MG63 (cell line): ENCODE measurements at places on chromosomes 16 and 17.
A peak's percentile ranks its signal among the peaks of the same experiment; 100 is the strongest.

DNA sequence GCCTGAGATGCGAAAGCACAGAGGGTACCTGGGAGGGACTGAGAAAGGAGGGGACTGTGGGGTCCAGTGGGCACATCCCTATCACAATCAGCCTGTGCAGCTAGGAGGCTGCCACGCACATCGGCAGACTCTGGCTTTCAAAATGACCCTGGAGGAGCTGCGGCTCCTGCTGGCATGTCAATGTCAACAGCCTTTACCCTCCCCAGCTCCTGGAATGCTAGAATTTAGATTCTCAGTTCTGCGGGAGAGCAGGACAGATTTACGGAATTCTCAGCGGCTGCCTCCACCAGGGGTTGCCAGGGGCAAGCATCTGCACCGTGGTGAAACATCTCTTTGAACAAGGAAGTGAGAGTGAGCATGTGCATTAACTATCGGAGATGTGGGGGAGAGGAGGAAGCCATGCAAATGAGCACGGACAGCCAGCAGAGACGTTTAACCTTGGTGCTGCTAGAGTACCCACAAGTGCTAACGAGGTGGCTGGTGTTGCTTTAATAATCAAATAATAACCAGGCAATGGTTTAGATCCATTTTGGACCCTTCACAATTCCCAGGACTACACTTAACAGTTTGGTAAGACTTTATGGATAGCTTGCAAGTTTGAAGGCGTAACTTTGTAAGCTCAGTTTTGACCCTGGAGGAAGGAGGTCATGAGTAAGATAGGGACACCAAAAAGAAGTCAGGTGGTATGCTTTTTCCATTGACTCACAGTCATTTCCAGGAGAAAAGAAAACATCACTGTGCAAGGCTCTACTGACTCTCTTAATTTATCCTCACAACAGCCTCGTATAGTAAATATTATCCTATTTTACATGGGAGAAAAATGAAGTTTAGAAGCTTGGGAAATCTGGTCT is 54.1 kb downstream of the XYLT1 start:
- DNase-seq, result no peak

- no peak for DNase-seq
Measured at GRCh38 chr16:47132308-47132707, 11.4 kb downstream of the NETO2 start.

DNA sequence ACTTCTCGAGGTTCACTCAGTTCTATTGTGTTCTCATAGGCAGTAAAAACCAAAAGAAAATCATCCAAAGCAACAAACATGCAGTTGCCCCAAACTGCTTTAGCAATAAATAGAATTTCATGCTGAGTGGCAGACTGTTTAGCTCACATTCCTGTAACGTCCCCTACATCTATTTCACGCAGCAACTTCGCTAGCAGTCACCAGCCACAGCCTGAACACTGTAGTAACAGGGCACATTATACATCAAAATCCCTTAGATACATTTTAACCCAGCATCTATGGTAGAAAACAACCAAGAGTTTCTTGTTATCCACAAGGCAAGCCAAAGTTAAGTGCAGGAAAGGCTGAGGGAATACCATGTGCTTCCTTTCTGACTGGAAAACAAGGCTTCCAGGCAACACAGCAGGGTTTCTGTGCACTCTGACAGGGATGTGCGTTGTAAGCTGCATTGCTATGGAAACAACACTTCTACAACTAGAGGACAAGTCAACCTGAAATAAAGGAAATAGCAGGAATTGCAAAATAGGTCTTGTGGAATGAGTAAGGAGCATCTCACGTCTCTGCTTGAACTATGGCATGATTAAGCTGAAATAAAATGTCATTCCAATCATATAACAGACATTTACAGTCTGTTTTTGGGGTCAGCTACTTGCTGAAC is 55.4 kb downstream of the CFDP1 start:
- peak; percentile 76 for DNase-seq

GRCh38 chr16:13829697-13830299 is 90.2 kb upstream of the ERCC4 start:
- DNase-seq, result no peak

- DNase-seq, result no peak
Measured at GRCh38 chr16:66576296-66576695, 3.0 kb upstream of the CMTM2 start.

DNA sequence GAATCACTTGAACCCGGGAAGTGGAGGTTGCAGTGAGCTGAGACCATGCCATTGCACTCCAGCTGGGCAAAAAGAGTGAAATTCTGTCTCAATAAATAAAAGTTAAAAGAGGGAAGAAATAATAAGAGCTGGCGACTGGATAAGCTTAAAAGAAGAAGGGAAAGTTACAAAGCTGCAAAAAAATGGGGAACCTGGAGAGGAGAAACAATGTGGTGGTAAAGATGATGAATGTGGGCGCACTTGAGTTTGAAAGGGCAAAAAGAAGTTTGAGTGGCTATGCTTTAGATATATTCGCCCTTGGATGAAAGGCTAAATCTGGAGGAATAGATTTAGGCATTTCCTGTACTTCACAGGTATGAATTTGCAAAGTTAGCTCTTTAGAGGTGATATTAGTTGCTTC is 53.0 kb upstream of the YPEL2 start:
- no peak for DNase-seq

GRCh38 chr17:8503807-8504206 is 68.1 kb downstream of the NDEL1 start:
- DNase-seq, result no peak

DNA sequence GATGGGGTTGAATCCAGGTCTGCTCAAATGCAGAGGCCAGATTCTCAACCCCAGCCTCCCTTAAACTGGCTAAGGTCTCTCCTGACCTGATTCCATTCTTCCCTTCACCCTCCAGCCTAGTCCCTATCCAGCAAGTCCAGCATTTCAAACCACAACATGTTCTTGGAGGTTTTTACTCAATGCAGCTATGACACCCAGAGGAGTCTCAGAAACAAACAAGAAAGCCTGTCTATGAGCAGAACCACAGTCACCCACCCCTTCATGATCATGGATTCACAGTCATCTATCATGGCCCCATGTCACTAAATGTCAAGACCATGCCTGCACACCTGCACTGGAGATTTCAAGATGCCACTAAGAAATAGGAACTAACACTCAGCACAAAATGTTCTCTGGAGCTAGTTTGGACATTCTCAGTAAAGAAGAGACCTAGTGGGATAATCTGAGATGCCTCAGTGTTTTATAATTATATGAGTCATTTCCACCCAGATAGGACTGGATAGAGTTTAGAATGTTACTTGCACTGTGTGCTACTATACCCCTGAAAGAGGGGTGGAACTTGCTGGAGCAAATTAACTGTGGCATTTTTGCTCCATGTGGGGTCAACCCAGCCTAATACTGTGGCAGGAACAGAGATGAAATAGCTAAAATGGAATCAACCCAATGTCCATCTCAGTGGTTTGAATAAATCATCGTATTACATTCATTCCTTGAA is 9.5 kb upstream of the METTL22 start:
- no peak for DNase-seq
